ENCODE measurements at places on chromosomes 11 and 22.

DNA sequence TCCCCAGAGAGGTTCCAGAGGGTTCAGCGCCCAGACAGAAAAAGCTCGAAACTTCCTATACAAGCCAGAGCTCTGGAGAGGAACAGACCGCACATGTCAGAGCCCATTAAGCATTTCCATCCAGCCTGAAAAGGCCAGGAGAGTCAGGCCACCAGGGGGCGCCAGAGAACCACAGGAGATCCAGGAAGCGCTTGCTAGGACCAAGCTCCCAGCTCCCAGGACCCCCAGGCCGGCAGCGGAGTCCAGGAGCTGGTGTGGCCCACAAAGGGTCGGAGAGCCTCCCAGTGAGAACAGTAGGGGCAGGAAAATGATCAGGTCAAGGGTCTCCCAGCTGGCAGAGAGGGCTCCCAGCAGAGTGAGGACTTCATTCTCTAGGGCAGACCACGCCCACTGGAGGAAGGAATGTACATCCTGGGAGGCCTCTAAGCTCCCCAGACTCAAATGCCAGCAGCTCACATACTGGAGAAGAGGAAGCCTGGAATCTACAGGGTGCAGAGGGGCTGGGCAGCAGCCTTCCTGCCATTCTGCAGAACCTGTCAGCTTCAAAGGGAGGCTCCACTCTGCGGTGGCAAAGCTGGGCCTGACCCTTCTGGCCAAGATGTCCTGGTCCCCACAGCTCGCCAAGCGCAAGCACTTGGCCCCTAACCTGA, 2.1 kb upstream of the MEI1 start:
- peak; percentile 72 for DNase-seq

DNA sequence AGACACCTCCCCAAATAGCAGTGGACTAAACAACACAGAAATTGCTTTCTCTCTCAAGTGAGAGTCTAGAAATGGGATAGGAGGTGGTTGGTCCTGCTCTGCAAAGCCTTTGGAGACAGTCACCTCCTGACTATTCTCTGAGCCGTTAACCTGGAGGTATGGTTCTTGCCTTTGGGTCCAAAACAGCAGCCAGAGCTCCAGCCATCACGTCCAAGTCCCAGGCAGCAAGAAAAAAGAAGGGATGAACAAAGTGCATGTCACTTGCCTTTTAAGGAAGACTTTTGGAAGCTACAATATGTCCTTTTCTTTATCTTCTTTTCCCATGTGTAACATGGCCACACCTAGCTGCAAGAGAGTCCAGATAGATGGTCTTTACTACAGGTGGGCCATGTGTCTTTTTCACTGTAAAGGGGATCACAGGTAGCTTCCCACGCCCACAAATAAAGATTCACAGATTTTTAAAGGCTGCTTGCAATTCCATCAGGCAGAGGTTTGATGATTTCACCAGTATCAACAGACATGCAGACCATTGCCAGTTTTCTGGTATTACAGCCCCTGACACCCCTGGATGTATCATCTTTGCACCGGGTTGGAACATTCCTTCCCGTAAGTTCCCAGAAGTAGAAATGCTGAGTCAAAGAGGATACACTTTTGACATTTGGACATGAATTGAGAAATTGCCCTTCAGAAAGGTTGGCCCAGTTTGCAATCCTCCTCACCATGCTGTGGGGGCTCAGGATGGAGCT, 66.0 kb downstream of the MYEOV start:
- no peak for DNase-seq

- DNase-seq, result no peak
Observed at GRCh38 chr22:38465673-38466490, 2.0 kb upstream of the KDELR3 start.

DNA sequence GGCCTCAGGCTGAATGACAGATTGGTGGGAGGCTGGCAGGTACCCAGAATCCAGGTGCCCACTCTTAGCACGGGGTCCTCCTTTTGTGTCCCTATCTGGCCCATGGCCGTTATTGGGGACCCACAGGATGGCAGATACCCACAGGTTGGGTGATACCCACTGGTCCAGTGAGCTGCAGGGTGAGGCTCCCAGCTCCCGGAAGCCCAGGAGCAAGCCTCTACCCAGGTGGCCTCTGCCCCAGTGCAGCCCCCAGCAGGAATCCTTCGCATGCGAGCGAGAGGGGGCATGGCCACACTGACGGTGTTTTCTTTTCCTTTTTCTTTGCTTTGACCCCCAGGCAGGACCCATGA, 116.1 kb downstream of the PHF21B start:
- no peak for DNase-seq

DNA sequence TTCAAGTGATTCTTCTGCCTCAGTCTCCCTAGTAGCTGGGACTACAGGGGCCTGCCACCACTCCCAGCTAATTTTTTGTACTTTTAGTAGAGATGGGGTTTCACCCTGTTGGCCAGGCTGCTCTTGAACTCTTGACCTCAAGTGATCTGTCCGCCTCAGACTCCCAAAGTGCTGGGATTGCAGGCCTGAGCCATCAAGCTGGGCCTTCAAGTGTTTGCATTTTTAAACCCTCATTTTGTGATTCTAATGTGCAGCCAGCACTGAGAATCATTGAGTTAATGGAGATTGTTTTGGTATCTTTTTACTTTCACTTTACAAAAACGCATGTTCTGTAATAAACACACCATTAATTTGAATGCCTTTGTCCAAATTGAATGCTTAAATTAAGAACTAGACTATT, 3.4 kb downstream of the TYR start:
- DNase-seq, result no peak

DNA sequence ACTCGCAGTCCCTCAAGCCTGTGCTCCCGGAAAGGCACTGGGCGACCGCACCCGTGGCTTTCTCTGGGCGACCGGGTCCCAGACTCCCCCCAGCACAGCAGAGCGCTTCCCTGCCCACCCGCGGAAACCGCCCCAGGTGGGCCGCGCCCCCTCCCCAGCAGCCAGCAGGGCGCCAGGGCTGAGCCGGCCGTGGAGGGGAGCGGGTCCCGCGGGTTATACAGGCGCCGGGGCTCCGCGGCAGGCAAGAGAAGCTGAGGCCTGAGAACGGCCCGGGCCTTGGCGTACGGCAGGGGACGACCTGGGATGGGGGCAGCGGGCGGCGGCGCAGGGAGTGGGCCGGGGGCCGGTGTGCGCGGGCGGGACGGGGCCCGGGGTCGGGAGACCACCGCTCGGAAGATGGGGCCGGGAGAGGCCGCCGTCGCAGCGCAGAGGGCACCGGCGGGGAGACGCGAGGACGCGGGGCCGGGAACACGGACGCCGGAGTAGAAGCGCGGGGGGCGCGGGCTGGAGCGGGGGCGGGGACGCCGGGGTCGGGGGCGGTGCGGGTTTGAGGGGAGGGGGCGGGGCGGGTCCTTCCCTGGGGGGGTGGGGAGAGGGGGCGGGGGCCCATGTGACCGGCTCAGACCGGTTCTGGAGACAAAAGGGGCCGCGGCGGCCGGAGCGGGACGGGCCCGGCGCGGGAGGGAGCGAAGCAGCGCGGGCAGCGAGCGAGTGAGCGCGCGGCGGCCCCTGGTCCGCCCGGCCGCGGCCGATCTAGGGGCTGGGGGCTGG, at the start of gene MDK:
MDK (plus strand) TSS at position 622 of the 771 bp plus-strand sequence. CDS start 389 bp downstream, outside the sequence.
- no peak for DNase-seq

GRCh38 chr22:49209452-49210195, 618.0 kb downstream of the BRD1 start:
- DNase-seq, result peak; percentile 31
